DMS 273 treated with DMSO at 0.1 percent for 48 hours (cell line): ENCODE measurements at places on chromosomes 5 and 9.

GRCh38 chr5:37717613-37718431 lies 122.0 kb downstream of the GDNF start:
- peak; percentile 59 for DNase-seq

- DNase-seq = no peak
These were observed at the start of gene PLEKHG4B for GRCh38 chr5:91556-92263. PLEKHG4B (plus strand) TSS chr5:92168; CDS start chr5:92232, 64 bp downstream.

DNA sequence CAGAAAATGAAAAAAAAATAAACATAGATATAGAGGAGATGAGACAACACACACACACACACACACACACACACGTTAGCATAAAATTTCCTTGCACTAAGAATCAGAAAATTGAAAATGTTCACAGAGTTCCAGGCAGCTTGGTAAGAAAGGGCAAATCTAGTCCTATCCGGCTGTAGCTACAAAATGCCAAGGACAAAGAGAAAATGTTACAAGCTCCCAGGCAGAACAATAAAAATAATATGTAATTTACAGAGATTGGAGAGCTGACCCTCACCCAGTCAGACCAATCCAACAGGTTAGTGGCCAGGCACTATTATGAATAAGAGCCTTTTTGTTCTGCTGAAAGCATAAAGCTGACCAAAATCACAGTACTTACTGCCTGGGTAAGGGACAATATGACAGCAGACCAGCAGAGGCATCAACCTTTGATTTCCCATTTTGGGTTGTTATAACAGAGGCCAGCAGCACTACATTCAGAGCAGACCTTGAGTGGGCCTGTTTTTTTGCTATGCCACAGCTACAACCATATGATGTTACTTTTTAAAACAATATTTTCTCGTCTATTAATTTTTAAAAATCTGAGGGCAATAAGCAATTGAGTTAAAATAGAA lies 892.6 kb downstream of the TAF11L14 start:
- no peak for DNase-seq

- DNase-seq = no peak
These were observed 110.6 kb downstream of the HTR4 start for GRCh38 chr5:148543727-148544126.

DNA sequence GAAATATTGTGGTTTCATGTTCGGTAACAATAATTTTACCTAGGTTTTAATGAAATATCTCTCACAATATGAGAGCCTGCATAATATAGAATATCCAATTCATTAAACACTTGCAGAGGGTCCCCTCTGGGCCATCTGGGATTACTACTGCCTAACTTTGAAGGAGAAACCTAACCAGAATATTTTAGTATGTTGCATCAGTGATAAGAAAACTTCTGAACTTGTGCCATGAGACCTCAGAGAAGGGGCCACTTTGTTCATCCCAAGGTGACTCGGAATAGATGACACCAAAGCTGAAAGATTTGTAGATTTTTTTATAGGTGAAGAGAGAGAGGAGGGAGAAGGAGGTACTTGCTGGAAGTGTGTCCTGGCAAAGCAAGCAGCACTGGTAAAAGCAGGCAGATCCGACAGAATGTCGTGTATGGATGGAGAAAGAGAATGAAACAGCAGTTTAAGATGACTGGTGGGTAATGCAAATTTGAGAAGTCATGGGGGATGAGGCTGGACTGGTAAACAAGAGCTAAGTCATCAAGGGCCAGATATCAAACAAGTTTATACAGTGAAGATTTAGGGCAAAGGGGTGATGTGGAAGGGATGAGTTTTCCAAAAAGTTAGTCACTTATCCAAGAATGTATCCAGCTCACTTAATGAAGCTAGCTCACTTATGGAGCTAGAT lies 372.3 kb downstream of the ADGRV1 start:
- DNase-seq = no peak

- DNase-seq = no peak
These were observed 44.6 kb downstream of the BTNL9 start for GRCh38 chr5:181084621-181085195.

DNA sequence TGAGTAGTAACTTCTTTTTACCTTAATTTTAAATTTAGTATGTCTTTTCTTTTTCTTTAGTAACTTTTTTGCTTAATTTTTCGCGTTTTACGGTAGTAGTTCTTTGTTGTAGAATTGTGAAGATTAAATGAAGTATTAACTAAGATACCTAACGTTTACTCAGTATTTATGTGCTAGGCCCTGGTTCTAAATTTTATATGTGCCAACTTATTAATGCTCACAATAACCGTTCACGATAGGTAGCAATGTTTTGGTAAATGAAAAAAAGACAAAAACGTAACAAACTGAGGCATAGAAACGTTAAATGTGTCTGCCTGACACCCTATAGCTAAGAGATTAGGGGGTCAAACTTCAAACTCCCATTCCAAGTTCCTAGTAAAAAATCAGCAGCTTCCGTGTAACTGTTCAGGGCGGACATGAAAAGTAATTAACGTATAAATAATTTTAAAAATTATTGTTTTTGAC lies 1.2 kb downstream of the MRPS30 start:
- DNase-seq = no peak

DNA sequence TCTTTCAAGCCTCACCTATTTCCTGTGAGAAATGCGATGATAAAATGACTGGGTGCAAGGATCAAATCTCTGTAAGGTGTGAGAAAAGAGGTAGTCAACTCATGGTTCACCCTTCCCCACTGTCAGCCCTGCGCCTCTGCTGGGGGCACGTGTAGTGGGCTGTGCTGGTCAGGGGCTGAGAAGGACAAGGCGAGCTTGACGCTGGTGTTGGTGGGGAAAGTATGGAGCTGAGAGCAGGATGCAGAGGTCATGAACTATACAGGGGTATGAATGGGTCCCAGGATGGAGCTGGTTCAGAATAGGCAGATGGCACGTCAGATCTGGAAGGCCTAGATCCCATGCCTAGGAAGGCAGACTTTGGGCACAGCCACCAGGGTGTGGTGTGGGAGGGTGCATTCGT lies 20.6 kb downstream of the PITX1 start:
- DNase-seq = no peak

DNA sequence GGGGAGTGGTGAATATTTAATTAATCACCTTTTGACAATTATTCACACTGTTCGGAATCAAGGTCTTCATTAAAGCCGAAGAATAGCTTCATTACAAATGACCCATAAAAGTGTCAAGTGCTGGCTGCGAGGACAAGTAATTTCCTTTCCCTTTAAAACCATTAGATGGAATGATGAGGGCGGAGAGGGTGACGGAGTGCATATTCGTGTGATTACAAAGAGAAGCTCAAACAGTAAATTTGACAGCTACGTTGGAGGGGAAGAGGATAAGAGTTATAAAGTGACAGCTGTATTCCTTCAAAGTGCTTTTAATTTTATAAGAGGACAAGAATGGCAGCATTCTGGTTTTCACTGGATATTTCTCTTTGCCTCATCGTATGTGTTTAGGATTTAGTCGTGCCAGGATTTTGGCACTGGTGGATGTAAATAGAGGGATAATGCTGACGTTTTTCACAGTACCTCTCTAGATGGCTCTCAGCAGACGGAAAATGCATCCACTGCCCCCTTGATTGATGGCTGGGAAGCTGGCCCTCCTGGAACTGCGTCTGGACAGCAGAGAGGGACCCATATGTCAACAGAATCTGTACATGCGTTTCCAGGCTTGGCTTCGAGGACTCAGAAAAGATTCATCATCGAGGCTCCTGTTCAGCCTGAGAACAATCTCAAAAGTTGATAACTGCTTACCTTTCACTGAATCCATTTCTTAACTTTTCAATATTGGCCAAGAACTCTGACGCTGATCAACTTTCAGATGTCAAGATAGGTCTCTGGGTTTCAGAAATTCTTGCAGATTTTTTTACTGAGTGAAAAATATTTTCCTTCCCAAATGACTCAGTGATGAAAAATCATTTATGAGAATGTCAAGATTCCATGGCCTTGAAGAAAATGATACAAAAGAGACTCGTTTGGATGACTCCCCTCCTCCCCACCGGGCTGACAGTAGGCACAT lies 50.4 kb upstream of the IRX2 start:
- no peak for DNase-seq

DNA sequence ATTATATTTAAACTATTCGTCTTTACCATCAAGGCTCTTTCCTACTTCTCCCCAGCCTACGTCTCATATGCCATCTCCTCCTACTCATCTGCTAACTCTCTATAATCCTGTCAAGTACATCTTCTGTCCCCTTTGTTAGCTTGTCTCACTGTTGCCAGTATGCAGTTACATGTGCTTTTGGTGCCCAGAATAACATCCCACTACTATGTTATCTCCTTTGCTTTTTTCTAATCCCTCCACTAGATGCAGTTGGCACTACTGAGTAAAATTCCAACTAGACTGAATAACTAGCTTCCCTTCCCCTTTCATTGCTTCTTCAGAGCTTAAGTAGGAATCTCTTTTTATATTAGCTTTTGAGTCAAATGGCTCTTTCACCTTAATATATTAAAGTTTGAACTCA lies 3.0 kb upstream of the ARRDC3 start:
- DNase-seq = no peak

- peak; percentile 39 for DNase-seq
These were observed 493.7 kb downstream of the ENC1 start for GRCh38 chr5:74146796-74147195.

DNA sequence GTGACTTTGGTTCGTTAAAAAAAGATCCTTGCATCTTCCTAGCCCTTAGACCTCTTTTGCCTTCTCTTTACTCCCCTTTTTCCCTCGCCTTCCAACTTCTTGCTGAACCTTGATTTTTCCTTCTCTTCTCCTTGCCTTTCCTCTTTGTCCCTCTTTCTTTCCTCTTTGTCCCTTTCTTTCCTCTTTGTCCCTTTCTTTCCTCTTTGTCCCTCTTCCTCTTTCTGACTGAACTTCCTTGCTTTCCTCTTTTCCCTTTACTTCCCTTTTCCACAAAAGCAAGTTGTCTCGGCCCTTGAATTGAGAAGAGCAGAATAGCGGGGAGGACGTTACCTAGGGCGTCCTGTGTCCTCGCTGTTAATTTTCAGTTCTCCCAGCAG lies 1.4 kb upstream of the MLLT3 start:
- no peak for DNase-seq

DNA sequence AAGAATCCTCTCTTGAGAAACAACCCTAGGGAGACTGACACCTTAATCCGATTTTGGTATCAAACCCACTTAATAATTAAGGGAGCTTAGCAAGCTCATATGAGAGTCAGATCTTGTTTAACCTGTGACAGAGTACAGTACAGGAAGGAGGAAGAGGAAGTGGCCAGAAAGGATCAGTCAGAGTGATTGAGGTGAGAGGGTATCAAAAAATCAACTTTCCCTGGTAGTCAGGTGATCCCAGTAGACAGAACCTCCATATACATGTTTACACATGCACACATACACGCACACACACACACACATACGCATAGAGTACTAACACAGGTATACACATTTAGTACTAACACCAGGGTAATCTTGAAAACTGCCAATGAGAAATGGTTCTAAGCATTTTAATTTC lies 56.8 kb downstream of the GLIS3 start:
- no peak for DNase-seq

DNA sequence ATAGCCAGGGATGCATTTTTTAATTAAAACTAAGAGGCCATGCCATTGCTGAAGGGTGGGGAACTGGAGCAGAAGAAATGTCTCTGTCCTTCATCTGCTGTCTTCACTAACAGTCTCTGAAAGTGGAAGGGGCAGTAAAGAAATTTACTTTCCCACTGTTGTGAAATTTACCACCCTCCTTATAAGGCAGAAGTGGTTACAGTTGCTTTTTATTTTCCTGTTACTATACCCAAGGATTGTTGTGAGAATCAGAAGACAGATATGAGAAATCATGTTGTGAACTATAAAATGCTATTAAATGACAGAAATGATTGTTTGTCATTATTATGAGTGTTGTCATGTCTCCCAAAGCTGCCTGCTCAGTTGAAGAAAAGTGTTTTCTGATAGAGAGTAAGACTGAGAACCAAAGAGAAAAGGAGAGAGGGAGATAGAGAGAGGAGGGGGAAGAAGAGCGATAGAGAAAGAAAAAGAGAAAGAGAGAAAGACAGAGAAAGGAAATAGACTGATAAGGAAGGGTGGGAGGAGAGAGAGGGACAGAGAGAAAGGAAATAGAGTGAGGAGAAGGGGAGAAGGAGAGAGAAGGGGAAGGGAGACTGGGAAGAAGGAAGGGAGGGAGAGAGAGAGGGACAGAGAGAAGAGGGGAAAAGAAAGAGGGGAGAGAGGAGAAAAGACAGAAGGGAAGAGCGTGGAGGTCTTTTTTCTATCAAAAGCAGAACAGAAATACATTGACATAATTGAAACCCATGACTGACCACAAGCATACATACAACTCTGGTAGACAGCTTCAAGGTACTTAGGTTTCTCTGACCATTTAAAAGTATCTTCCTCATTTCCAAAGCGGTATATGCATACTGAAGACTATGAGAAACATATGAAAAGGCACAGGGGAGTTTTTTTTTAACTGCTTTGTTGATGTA lies 22.5 kb downstream of the SEC61B start:
- no peak for DNase-seq

DNA sequence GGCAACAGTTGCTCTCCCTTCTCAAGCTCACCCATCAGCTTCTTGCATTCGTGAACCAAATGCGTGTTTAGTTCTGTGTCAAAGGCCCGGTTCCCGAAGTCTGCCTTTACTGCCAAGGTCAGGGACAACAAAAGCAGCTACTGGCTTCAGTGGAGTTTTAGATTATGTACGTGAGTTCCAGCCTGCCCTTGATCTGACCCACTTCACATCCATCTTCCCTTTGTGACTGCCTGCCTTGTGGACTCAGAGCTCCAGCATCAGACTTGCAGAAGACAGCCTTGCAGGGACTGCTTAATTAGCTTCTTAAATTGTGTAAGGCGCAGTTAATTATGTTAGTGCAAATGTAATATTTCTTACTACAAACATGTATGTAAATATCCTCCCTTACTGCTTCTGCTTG lies 774.7 kb upstream of the EDIL3 start:
- no peak for DNase-seq

GRCh38 chr5:129245489-129245888 lies 150.9 kb downstream of the ISOC1 start:
- DNase-seq = no peak

- DNase-seq = no peak
These were observed 284.4 kb upstream of the DAP start for GRCh38 chr5:11045411-11045810.

GRCh38 chr5:100827481-100827889 lies 75.6 kb downstream of the ST8SIA4 start:
- DNase-seq = no peak

DNA sequence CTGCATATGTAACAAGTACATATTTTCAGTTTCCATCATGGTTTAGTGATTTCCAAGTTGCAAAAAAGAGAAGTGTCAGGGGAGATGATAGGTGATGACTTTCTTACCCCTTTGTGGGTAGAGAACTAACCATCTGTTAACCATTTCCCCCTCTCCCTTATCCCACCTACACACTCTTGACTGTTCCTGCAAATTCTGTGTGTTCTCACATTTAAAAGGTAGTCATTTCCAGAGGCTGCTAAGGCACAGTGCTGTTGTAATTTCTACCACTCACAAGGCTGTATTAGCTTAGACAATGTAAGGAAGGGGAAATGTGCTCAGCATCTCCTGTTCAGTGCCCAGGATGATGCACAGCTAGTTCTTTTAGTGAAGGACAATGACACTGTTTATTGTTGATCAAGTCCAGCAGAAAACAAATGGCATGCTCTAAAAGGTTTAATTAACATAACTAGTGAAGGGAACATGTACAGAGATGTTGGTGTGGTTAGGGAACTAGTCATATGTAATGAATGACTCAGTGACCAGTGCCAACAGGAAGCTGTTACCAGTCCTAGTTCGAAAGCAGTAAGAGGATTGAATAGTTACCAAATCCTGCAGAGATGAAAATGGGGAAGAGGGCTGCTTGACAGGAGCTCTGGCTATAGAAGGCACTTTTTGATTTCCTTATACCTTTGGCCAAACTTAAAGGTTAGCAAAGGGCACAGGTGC lies 165.1 kb downstream of the PLK2 start:
- no peak for DNase-seq
